ENCODE measurements at places on chromosomes 16 and 17.

GRCh38 chr16:55002419-55002818 is 71.8 kb downstream of the IRX5 start:
- no peak for DNase-seq

GRCh38 chr16:89545831-89546574 is 14.5 kb upstream of the RPL13 start:
- no peak for DNase-seq

GRCh38 chr16:73998707-73999106 is 297.9 kb upstream of the PSMD7 start:
- DNase-seq = no peak

- DNase-seq = no peak
These were observed 36.3 kb upstream of the MLYCD start for GRCh38 chr16:83862661-83863060.

DNA sequence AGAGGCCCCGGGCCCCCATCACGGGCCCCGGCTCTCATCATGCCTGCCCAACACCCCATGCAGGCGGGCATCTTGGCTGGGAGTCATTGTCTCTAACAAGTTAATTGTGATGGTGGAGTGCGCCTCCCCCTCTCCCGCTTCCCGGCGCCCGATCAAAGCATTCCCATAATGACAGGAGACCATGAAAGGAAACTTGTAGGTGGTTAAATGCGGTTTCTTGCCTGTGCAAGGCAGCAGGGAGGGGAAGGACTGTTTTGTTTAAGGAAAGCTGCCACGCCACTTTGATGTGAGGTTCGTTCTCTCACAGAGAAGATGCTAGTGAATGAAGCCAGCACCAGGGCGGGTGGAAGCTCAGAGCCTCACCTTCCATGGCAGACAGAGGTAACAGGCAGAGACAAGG is 45.4 kb downstream of the C16orf78 start:
- DNase-seq = no peak

DNA sequence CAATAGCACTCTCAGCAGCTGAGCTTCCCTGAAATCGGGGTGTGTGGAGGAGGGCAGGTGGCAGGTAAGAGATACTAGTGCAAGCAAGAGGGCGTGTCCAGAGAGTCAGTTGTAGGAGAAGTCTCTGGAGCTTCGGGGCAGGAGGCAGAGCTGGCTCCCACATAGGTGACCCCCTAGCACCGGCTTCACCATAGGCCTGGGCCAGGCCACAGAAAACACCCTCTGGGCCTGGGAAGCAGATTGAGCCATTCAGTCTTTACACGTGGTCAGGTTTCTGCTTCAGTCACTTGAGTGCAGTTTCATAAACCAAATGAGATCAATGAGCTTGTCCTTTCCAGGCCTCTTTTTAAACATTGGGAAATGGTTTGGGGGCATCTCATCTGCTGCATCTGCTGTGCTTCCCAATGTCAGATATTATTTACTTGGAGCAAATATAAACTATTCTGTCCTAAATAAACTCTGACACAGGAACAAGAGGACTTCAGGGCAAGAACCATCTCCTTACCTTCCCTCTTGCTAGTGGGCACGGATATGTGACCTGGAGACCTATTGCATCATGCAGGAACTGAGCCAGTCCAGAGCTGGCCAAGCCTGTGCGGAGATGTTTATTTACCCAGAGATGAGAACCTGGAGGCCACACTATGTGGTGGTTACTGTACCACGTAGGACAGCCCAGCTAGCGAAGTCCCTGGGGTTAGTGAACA is 16.1 kb downstream of the CCR7 start:
- DNase-seq = no peak

DNA sequence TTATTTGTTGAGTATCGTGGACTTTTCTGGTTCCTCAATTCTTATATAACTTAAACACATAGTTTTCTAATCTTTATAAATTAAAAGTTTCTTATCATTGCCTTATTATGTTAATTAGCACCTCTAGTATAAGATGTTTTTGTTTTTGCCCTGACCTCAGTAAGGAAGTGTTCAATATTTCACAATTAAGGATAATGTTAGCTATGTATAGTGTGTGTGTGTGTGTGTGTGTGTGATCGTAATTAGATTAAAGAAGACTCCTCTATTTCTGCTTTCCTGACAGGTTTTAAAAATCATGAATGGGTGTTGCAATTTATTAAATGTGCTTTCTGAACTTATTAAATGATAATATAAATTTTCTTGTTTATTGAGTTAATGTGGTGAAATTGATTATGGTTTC is 12.0 kb downstream of the IL21R start:
- no peak for DNase-seq

- no peak for DNase-seq
These were observed 3.4 kb upstream of the CD300C start for GRCh38 chr17:74549343-74549742.

- no peak for DNase-seq
These were observed 116.5 kb downstream of the PARN start for GRCh38 chr16:14513389-14514107.

DNA sequence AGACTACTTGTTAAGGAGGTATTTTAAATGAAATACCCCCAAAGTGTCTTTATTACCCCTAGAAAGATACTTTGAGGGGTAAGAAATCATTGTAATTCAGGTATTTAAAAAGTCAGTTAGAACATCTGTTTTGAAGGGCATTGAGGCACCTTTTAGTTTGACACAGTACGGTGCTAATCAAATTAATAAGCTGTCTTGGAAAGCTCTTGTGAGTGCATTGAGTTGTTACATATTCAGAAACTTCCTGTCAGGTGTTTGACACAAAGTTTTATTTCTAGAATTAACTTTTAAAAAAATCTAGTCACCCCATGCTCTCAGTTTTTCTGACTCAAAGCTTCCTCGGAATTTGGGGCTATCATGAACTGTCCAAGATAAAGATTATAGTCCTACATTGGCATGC is 4.6 kb downstream of the RBBP6 start:
- DNase-seq = no peak

GRCh38 chr16:64826374-64826773 is 295.5 kb downstream of the CDH11 start:
- no peak for DNase-seq

- DNase-seq = no peak
These were observed 132.4 kb downstream of the PRKCB start for GRCh38 chr16:23968176-23968575.

GRCh38 chr17:61619493-61619892 is 28.5 kb upstream of the NACA2 start:
- DNase-seq = no peak

DNA sequence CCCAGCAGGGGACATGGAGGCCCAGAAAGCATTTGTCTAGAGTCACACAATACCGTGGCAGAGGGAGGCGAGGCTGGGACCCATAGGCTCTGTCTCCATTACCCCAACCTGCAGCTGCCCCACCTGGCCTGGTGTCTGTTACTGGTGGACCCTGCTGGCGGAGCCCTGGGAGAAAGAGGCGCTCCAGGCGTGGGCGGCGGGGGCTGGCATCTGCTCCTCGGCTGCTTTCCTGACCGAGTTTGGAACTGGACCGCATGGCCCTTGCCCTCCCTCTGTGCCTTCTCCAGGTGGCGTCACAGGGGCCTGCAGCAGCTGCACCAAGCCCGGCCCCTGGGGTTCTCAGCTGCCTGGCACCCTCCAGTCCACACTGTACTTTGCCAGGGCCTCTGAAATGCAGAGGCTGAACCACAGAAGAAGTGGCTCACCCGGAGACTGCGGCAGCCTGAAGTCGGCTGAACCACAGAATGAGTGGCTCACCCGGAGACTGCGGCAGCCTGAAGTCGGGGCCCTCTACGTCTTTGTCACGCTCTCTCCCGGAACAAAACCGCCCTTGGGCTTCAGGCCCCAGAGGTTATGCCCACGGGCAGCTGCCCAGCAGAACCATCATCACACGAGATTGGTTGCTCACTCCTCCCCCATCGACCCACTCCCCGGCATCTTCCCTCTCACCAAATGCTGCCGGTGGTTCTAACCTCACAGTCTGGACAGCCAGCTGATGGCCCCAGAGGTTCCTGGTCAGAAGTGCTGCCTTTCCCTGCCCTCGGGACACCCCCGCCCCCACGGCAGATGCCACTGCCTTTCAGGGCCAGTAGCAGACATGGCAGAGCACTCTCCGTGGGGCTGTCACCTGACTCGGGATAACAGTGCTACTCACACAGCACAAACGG is 20.2 kb downstream of the CBFA2T3 start:
- no peak for DNase-seq
